ENCODE measurements at places on chromosomes 12 and 14.

- no peak for DNase-seq
These were observed 11.6 kb upstream of the AP4S1 start for GRCh38 chr14:31013841-31014240.

DNA sequence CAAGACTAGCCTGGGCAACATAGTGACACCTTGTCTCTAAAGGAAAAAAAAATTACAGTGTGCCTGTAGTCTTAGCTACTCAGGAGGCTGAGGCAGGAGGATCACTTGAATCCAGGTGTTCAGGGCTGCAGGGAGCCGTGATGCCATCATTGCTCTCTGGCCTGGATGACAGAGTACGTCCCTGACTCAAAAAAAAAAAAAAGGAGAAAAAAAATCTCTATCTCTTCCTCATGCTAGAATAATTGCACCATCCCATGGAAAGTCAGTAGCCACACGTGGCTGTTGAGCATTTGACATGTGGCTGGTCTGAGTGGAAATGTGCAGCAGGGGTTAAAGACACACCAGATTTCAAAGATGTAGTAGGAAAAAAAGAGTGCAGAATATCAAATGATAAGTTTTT is 3.8 kb downstream of the RILPL1 start:
- DNase-seq = no peak

GRCh38 chr14:73476451-73476931 is 14.2 kb upstream of the RIOX1 start:
- peak; percentile 39 for DNase-seq

DNA sequence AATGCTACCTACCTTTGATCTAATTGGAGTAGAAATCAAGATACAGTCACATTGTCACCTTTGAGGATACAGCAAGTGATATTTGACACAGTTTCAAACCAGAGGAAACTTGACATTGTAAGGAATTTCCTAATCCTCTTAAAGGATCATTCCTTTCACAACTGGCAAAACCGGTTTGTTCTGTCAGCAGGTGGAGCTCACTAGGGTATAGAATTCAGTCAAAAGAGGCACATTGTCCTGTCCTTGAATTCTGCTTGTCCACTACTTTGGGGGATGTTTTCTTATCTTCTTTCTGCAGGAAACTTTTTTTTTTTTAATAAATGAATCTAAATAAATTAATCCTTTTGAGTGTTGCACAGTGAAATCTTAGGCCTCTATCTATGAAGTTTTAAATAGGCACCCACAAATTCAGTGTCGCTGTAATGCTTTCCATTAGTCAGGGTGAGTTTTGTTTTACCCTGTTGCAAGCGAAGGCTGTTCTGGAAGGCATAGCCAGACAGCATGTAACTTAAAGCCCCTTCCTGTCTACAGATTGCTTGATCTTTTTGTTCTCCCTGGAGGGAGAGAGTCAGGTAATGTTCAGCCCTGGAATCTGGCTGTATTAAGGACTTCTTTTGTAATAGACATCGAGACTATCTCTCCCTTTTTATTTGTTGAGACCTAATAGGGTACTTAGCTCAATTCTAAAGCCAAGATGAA is 285.0 kb upstream of the RGS6 start:
- DNase-seq = no peak

DNA sequence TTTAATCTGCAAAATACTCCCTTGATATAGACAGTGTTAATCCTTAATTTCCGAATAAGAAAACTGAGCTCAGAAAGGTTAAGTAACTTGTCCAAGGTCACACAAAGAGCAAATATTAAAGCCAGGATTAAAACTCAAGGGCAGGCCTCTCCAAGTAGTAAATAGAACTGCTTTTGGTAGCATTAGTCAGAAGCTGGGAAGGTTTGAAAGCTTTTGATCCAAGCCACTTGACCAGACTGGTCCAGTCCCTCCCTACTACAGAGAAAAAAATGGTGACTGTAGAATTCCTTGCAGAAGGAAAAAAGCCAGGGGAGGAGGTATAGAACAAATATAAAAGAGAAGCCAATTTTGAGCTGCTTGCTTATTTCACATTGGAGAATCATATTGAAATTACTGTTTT is 111.5 kb downstream of the NT5DC3 start:
- DNase-seq = peak; percentile 0

- DNase-seq = peak; percentile 60
These were observed 124.6 kb upstream of the FRMD6 start for GRCh38 chr14:51527073-51527472.

- DNase-seq = no peak
These were observed 8.5 kb upstream of the SCARB1 start for GRCh38 chr12:124872068-124872719.

GRCh38 chr12:120639771-120640721 is at the start of gene CABP1:
Gene CABP1, plus strand, starts transcription at chr12:120640626. Its CDS starts 60 bp downstream, at chr12:120640686.
- no peak for DNase-seq

- DNase-seq = no peak
These were observed 13.3 kb upstream of the DTX1 start for GRCh38 chr12:113043240-113043639.
